ENCODE measurements at places on chromosomes 5 and 9.

DNA sequence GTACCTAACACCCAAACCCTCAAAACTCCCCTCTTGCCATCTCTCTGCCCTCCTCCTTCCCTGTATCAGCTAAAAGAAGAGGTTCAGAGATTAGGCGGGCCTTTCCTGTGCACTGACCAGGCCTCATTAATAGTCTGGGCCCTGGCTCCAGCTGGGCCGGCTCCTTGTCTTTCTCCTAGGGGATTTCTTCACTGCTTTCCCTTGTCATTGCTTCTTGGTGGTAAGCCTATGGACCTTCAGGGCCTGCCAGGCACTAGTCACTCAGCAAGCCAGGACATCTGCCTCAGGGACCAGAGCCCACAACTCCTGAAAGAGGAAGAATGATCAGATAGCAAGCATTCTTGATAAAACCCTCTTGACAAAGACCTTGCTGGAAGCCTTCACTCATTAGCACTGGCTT, 50.9 kb downstream of the MRRF start:
- DNase-seq = no peak

- no peak for DNase-seq
These were observed 30.9 kb downstream of the GSN start for GRCh38 chr9:121298689-121299466.

GRCh38 chr5:77957-78804, 13.8 kb upstream of the PLEKHG4B start:
- DNase-seq = peak; percentile 79

DNA sequence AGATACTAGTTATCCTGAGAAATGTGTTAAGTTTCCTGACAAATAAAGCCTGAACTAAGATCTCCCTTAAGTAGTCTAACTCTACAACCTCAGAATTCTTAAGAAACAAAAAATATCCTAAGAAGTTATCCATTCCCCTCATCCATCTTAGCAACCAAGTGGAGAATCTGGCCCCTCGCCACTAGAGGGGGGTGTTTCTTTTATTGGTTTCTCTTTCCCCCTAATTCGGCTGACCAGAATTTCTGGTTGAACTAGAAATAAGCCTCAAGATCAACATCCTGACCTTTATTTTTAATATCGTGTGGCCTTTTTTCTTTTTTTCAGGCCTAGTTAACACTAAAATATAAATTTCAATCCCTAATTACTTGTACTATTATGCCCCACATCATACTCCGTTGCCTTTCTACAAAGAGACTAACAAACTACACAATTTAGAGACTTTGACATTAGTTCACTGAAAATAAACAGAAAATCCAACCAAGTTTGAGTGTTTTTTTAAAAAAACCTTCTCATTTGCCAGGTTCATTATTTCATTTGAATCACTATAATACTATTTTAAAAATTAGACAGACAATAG, 14.3 kb upstream of the NR4A3 start:
- DNase-seq = peak; percentile 66

GRCh38 chr9:23044549-23044948, 597.9 kb downstream of the DMRTA1 start:
- DNase-seq = peak; percentile 0

DNA sequence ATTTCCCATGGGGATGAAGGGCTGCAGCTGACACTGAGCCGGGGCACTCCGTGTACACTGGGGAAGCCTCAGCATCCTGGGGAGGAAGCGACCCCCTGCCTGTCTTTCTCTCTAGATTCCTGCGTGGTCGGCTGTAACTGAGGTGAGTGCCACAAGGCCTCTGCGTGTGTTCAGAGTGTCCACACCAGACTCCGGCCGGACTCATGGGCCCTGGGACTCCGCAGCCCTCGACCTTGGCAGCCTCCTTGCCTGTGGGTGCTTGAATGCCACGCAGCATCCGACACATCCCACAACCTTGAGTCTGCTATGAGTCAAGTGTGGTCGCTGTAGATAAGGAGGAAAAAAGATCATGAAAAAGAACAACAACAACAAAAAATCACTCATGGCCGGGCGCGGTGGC, 23.4 kb downstream of the PAEP start:
- DNase-seq = no peak

DNA sequence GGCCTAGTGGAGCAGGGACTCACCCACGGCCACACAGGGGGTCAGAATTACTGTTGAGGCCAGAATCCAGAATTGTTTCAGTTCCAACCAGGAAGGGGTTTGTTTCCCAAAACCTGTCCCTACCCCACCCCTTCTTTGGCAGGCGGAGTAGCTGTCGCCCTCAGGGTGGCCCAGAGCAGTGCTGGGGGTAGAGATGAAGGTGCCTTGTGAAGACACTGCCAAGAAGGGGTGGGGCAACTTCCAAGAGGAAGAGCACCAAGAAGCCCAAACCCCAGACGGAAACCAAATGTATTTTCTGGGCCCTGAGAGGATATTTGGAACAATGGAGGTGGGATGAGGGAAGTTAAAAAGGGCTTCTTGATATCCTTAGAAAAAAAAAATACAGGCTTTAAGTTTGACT, 11.4 kb upstream of the NDST1 start:
- DNase-seq = no peak

DNA sequence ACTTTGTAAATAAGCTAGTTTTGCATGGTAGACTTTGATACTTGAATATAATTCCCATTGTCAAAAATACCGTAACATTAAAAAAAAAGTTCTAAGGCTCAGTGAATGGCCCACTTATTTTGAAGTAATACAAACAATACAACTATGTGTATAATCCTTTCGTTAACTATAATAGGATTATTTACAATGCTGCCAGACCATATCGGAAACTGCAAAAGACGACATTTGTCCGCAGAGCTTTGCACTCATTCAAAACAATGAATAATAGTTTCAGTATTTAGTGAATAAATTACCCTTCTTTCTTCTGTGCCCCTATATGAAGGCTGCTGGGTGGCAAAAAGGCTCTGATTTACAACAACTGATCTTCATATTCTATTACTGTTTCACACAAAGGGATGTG, 121.8 kb downstream of the DROSHA start:
- DNase-seq = no peak

DNA sequence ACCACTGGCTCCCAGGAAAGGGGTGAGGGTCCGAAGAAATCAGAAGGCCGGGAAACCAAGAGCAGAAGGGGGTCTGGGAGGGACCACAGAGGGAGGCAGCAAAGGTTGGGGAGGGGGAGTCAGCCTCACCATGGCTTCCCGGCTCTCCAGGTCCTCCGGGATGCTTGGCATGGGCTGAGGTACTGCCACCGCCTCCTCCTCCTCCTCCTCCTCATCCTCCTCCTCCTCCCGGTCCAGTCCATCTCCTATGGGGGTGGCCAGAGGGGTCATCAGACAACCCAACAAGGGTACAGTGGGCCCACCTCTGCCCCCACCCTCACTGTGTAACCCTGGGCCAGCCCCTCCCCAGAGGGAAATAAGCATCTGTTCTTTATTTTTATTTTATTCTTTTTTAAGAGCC, 17.5 kb downstream of the GOLGA2 start:
- no peak for DNase-seq

- DNase-seq = no peak
These were observed 25.8 kb downstream of the NSUN2 start for GRCh38 chr5:6606884-6607558.

DNA sequence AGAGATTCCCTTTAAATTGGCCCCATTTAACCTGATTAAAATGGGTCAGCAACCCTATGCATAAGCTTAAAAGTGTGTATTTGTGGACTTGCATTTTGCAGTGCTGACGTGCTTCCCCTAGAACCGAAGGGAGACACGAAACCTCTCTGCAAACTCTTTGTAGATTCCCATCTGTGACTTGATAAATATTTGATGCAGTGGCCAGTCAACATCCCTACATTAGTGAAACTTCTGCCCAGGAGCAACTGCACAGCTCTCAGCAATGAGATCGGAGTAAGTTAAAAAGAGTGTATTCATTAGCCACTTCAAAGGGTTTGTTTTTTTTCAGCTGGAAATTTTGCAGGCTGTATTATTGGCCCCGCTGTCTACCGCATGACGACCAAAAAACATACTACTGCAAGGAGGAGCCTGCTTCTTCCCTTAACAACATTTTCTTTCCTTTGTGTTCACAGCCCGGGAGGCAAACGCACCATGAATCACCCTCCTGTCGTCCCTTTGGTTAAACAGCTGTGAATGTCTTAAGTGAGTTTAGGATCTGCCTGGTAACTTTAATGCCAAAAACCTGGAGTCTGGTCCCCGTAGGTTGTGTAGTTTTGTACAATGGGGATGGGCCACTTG, 38.0 kb upstream of the TCERG1 start:
- DNase-seq = peak; percentile 59

DNA sequence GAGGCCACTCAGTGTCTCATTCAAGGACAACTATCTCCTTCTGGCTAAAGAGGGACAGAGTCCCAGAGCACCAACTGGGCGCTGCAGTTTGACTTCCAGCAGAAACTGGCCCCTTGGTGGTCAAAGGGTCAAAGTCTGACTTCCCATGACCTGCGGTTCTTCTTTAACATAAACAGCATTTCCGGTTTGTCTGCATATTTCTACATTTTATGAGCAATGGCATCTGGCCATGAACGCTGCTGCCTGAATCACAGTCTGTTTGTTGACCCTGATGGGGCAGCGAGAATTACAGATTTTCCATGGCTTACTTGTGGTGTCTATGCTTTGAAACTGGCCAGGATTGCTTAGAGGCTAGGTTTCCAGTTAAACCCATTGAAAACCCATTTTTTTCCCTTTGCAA, 1.3 kb downstream of the TNFSF15 start:
- peak; percentile 95 for DNase-seq

- peak; percentile 83 for DNase-seq
These were observed 35.2 kb upstream of the SPATA31C2 start for GRCh38 chr9:88173378-88173999.

DNA sequence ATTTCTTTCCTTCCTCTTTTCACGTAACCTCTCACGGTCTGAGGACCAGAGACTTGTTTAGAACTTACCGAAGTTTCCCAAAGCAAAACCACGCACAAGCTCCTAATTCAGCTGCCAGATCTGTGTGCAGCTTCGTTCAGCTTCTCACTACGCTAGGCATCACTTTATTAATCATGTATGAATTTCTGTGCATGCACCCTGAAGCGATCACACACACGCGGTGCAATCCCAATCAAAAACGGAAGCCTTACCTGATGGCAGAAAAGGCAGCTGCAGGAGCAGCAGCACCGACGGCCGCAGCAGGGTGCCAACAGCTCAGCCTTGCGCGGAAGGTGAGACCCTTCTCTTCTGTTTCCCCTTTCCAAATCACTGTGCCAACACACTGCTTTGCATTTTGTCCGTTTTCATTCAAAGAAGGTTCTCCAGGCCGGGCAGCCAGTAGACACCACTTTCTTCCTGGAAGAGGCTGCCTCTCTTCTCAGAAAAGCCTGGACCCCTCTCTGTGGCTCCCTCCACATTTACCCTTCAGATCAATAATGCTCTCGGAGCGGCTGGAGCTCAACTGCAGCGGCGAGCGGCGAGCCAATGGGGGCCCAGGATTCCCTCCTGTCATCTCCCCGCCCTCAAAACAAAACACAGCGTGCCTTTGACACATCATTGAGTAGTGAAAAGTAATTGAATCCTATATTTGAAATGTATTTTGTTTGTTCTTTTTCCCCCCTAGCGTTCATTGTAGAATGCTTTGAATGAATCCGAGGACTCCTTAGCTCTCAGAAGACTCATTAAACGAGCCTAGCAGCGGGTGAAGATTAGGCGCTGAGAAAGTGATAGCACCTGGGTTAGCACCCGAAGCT, at the start of gene CDH12:
TSS of gene CDH12 (minus strand) at position 538 of the 854 bp plus-strand sequence.
- DNase-seq = no peak

GRCh38 chr5:120958877-120959485, 494.9 kb downstream of the PRR16 start:
- DNase-seq = no peak

- DNase-seq = peak; percentile 41
These were observed 120.2 kb upstream of the SLC25A48 start for GRCh38 chr5:135714126-135714894.

- DNase-seq = no peak
These were observed 69.3 kb upstream of the MELK start for GRCh38 chr9:36503172-36504088.

DNA sequence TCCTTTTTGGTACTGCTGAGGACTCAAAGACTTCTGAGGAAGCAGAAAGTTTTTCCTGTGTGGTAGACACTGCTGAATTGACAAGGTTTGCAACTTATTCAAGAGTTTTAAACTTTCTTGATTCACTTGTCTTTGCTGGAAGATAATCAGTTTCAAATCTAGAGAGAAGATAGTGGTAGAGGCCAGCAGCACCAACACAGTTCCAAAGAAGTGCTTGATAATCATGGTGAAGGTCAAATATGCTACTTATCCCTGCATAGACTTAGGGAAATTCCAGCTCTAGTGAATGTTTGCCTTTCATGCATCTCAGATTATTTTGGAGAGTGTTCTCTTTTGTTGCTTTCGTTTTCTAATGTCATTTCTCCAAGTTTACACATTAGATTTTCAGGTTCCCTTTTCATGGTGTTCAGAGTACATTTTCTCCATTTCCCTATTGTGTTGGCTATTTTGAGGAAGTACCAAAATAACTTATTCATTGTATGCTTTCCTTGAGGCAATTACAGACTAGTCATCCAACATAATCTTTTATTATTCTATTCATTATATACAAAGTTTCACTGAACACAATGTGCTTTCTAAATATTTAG, 550 bp downstream of the IFNE start:
- DNase-seq = no peak

DNA sequence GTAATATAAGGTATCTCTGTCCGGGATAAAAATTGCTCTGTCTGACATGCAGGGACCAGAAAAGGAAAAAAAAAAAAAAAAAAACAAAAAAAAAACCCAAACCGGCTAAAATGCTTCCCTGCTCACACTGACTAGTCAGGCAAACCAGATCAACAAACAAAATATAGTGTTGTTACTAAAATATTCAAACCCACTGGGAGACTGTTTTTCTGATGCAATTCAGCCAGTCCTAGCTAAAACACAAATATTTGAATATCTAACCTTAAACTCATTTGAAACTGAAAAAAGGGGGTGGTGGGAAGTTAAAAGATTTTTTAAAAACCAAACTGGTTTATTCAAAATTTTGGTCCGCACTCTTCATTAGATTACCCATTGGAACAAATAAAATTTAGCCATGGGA, 61.0 kb downstream of the APBA1 start:
- no peak for DNase-seq

DNA sequence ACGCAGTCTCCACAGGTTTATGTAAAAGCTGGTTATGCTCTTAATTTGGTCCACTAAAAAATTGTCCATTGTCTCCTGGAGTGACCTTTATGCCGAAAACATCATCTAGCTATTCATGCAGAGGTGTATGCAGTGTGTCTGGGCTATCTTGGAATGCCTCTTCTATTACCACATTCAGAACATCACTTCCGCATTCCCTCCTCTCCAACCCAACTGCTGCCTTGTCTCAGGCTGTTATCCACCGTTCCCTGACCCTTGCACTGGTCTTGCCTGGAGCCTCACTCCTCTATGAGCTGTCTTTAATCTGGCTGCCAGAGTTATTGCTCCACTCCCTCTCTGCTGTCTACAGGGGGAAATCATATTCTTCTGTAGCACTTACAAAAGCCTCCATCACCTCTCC, 214.1 kb upstream of the ANKRD55 start:
- DNase-seq = peak; percentile 56

- DNase-seq = peak; percentile 78
These were observed 61.4 kb downstream of the SNX24 start for GRCh38 chr5:122906768-122907167.

DNA sequence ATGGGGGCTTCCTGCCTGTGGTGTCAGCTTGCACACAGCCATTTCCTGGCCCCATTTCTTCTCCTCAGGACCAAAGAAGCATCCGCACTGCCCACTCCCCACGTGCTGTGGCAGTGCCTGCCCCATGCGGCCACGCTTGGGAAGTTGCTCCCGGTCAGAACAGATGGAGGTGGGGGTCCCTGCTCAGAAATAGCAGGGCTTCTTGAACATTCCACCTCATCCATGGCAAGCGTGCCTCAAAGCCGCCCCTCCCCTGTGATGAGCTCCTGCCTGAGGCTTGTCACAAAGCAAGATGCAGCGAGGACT, 238.2 kb downstream of the SYK start:
- DNase-seq = no peak

GRCh38 chr9:111008158-111009075, 29.9 kb downstream of the LPAR1 start:
- DNase-seq = peak; percentile 61
